CD4-positive, alpha-beta T cell (primary cell): ENCODE measurements at places on chromosomes 3 and 15.

GRCh38 chr15:56948000-56948763 is 29.7 kb downstream of the TCF12 start:
- no peak for DNase-seq

GRCh38 chr15:47434596-47434995 is 282.7 kb upstream of the SEMA6D start:
- no peak for DNase-seq

DNA sequence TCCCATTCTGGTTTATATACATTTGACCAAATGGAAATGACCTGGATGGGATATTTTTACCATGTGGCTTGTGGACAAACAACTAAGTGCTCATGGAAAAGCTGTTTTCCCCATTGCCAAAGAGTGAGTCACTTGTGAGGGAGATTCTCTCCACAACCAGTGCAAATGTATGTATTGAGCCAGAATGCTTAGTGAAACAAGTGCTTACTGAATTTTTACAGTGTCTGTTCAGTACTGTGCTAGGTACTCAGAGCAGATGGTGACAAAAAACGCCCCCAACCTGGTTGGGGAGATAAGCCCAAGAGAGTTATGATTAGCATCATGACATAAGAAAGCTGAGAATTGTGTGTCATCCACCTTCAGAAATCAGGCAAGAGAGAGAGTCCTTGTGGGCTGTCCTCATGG is 2.3 kb downstream of the CHP1 start:
- no peak for DNase-seq

GRCh38 chr15:44713006-44713966 is 2.0 kb downstream of the B2M start:
- DNase-seq: no peak

DNA sequence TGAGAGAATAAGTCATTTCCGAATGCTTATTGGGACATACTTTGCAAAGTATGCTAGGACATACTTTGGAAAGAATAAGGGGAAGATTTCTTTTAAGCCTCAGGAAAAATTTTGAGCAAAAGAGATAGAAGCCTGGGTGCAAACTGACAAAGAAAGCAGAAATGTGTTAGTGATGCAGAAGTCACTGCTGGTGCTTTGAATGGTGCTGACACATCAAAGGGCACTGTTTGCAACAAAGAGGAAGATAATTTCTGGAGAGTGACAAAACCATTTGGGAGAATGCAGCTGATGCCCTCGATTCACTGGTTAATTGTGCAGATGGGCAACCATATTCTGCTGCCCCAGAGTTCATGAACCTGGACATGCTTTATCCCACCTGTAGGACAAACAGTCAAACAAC is 11.0 kb upstream of the RAP2B start:
- DNase-seq: no peak

- DNase-seq: no peak
These were observed 39.0 kb downstream of the MECOM start for GRCh38 chr3:169624533-169624972.

GRCh38 chr3:154976072-154976983 is 103.8 kb upstream of the MME start:
- DNase-seq: no peak

GRCh38 chr15:60553163-60553562 is 74.2 kb upstream of the ICE2 start:
- no peak for DNase-seq

GRCh38 chr3:57956119-57956832 is 51.9 kb upstream of the FLNB start:
- no peak for DNase-seq

GRCh38 chr3:177776661-177777101 is 579.4 kb upstream of the TBL1XR1 start:
- no peak for DNase-seq

- no peak for DNase-seq
These were observed 40.1 kb upstream of the TAFA4 start for GRCh38 chr3:68972358-68972979.

DNA sequence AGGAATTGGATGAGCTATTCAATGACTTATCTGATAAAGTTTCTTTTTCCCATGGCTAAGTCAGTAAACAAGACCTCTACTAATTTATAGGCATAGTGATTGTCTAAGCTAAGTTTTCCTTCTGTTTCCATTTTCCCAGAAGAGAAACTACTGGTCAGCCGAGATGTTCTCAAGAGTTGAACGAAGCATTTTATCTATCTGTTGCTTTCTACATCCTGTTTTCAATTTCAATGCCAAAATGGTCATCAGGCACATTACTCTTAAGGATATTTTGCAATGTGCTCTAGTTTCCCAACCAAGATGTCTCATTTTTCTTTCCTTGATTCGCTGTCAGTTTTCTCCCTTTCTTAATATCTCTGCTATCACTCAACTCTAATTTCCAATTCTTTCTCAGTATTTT is 228.7 kb downstream of the MBNL1 start:
- no peak for DNase-seq

DNA sequence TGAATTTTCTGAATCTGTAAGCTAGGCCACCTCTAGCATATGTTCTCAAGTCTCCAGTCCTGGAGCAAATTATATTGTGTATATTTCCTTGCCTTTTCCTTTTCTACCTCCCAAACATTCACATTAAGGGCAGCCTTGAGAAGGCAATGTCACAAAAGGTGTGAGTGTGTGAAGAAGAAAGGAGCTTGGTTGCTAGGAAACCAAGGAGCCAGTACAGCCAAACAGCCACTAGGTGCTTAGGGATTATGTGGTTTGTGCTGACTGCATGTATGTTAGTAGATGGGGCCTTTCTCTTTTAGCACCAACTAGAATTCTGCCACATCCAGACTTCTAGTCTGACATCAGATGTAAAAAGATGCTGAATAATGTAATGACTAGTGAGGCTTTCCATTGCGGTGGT is 118.8 kb upstream of the DAZL start:
- no peak for DNase-seq

- no peak for DNase-seq
These were observed 220.9 kb downstream of the SLC9A9 start for GRCh38 chr3:143627336-143627735.

GRCh38 chr3:73805435-73805834 is 180.7 kb upstream of the PDZRN3 start:
- DNase-seq: no peak

GRCh38 chr15:69852482-69852881 is 245.2 kb downstream of the TLE3 start:
- no peak for DNase-seq

- no peak for DNase-seq
These were observed 229.9 kb downstream of the SV2B start for GRCh38 chr15:91329914-91330313.

GRCh38 chr3:99118381-99118780 is 216.9 kb upstream of the DCBLD2 start:
- no peak for DNase-seq

- no peak for DNase-seq
These were observed 42.4 kb upstream of the DAZL start for GRCh38 chr3:16647668-16648067.

DNA sequence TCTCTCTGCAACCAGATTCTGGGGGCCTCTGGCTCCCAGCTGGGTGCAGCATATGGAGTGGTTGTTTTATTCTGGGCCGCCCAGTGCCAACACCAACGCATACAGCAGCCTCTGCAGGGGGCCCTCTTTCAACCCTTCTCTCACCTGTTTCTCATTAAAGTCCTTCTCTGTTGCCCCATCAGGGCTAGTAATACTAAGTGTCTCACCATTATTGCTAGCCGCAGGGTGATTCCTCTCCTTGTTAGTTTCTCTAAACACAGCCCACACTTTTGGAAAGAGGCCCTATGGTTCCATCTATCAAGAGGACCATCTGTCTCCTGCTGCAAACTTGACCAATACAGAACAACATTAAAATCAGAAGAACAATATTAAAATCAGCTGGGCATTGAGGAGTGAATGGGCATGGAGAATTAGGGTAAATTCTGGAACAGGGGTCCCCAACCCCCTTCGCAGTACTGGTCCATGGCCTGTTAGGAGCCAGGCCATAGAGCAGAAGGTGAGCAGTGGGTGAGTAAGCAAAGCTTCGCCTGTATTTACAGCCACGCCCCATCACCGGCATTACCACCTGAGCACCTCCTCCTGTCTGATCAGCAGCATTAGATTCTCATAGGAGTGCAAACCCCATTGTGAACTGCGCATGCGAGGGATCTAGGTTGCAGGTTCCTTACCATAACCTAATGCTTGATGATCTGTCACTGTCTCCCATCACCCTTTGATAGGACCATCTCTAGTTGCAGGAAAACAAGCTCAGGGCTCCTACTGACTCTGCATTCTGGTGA is 36.5 kb downstream of the ALS2CL start:
- DNase-seq: no peak

DNA sequence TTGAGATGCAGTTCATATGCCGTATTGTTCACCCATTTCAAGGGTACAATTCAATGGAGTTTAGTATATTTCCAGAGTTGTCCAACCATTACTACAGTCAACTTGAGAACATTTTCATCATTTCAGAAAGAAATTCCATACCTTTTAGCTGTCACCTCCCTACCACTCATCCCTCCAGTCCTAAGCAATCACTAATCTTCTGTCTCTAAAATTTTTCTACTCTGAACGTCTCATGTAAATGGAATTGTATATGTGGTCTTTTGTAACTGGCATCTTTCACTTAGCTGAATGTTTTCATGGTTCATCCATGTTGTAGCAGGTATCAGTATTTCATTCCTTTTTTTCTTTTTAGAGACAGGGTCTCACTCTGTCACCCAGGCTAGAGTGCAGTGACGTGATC is 51.1 kb downstream of the CMTM7 start:
- no peak for DNase-seq

DNA sequence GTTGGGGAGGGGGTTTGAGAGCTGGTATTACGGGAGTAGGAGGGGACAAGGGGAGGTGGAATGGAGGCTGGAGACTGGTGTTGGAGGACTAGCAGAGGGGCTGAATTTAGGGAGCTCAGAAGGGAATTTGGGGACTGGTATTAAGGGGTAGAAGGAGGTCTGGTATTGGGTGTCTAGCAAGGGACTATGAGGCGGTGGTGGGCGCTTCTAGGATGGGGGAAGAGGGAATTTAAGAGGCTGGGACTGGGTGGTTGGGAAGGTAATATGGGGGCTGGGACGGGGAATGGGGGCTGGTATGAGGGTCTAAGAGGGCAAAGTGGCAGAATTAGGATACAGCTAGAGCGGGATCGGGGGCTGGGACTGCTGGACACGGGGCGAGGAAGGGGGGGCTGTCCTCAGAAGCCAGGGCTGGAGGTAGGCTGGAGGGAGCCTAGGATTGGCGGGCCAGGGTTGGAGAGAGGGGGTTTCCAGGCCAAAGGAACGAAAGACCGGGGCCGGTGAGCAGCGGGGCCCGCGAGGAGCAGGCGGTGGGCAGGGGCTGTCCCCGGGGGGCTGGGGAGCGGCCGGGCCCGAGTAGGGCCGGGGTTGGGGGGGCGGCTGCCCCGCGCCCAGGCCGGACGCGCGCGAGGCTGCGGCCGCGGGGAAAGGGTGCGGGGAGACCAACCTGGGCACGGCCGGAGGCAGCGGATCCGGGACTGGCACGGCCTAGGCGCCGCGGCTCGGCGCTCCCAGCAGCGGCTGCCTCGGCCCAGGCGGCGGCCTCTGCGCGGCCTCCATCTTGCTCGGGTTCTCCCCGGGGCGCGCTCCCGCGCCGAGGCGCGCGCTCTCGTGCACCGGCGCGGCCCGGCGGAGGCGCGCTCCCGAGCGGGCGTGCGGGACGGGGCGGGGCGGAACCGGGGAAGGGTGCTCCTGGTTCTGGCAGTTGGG is at the start of gene LHFPL4:
LHFPL4 (minus strand) TSS at position 802 of the 927 bp plus-strand sequence. CDS start 1,143 bp downstream, outside the sequence.
- no peak for DNase-seq

- no peak for DNase-seq
These were observed 43.7 kb downstream of the MYZAP start for GRCh38 chr15:57635300-57635909.

- no peak for DNase-seq
These were observed 44.1 kb upstream of the ICE2 start for GRCh38 chr15:60523056-60523455.

DNA sequence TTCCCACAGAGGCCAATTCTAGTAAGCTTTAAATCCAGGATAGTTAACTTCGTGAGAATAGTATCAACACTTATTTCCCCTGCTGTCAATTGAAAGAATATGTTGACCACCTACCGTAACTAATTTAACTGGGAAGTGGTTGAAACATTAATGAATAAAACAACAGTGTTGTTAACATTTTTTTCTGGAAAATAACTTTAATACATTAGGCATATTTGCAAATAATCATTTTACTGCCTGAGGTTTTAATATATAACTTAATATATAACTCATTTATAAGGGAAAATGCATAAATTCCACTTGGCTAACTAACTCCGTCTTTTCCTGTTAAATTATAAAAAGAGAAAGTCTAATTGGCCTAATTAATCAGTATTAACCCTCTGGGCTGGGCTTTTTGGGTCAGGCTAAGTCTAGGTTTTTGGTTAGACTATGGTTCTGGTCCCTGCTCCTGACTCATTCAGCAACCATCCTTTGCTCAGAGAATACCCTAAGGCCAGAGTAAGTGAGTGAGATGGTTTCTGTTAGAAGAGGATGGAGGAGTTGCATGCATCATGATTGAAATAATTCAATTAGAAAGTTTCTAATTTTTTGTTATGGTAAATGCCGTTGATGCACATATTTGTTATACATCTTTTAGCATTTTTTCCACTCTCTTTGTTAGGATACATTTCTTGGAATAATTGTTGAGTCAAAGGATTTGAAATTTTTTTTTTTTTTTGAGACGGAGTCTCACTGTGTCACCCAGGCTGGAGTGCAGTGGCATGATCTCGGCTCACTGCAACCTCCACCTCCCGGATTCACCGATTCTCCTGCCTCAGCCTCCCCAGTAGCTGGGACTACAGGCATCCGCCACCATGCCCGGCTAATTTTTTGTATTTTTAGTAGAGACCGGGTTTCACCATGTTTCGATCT is 10.8 kb upstream of the SKIL start:
- no peak for DNase-seq

GRCh38 chr3:157248590-157249422 is 88.9 kb upstream of the CCNL1 start:
- DNase-seq: no peak

DNA sequence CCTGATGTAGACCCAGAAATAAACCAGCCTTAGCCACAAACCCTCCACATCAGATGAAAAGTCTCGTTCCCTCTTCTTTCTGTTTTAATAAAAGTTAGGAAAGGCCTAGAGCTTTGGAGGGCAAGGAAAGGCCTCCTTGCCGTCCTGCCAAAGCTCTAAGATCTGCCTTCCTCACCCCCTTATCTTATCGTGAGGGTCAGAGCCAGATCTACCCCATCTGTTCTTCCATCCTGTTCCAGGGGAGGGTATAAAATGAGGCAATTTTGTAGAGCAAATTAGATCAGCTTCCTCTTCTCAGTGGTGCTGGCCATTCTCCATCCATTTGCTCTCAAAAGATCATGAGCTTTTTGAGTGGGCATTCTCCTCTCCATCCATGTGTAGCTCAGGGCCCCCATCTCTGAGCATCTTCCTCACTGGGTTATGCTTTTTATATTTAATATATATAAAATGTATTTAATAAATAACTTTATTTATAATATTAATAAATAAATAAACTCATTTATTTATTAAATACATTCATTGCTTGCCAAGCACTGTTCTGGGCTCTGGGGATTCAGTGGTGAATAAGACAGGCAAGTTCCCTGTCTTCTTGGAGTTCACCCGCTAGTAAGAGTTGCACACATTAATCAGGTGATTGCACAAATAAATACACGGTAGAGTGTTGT is 2.0 kb upstream of the SLC24A1 start:
- no peak for DNase-seq
